Kidney tubule cell (primary cell): ENCODE measurements at places on chromosomes 3 and 15.

DNA sequence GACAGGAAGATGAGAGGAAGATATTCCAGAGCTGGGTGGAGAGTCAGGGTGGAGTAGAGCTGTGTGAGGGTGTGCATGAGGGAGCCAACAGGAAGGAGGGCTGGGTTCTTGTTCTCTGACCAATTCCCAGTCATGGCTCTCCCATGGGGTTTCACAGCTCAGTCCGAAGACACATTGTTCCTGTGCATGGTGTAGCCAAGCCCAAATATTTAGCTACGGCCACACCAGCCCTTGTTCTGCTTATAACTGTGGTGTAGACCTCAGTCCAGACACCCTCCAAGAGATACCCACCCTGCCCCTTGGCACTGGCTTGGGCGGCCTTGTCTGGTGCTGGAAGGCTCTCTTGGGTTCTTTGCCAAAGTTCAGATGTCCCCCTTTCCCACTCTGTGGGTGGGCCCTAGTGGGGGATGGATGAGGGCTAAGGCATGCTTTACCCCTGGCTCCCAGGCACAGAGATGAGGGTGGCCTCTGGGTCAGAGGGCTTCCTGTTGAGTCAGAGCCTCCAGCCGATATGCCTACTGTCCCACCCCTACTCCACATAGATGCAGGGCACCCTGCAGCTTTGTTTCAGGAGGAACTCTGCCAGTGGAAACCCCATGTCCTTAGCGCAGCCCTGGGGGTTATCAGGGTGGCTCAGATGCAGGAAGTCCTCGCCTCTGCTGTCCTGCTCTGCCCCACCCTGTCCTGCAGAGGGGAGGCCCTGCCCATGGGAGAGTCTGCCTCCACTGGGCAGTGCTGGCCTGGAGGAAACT lies 271.2 kb upstream of the CTDSPL start:
- no peak for DNase-seq

- DNase-seq = peak; percentile 21
Observed at GRCh38 chr3:74067296-74067695, 442.6 kb upstream of the PDZRN3 start.

DNA sequence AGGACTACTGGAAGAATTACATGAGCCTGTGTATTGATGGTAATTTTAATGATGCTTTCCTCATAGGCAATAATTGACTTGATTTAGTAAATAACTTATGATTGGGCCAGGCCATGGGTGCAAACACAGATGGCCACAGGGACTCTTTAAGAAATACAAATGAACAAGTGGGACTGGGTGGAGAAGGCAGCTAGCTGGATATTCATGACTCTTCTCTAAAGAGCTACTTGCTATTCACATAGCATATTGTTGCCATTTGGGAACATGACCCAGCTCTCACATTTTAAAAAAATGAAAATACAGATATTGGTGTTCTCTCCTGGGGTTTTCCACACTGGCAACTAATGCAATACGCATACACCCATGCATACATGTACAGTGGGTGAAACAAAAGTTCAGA lies 178.3 kb downstream of the PTPRG start:
- no peak for DNase-seq

DNA sequence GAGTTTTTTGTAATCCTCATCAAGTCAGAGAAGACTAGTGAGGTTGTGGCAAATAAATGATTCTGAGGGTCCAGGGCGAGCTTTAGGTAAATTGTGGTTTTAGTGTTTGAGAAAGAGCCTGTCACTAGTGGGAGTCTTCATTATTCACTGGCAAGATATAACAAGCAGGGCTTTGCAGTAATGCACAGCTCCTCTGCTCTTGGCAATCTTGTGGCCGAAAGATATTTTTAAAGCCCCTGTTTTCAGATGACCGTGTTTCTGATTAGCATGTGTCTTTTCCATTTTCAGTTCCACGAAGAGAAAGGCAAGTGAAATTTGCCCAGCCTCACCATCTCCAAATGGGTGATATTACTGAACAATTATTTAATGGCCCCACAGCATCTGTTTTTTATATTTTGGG lies 154.0 kb upstream of the BCL6 start:
- no peak for DNase-seq

DNA sequence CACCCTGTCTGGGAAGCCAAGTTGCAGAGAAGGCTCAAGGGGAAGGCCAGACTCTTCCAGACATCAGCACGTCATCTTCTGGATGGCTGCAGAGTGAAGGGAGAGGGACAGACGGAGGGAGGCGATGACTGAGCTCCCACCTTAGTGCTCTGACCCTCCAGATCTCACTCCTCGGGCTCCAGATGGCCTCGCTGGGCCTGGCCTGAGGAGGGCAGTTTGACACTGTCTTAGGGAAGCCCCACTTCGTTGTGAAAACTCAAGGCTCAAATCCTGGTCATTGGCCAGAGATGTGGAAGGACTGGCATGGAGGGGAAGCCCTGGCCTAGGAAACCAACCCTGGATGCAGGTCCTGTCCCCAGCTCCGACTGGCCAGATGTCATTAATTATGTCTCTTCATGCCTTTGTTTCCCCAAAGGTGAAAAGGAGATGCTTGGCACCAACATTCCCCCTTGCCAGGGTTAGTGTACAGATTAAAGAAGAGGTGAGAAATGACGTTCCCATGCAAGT lies 70.4 kb downstream of the ADCY5 start:
- DNase-seq = no peak

DNA sequence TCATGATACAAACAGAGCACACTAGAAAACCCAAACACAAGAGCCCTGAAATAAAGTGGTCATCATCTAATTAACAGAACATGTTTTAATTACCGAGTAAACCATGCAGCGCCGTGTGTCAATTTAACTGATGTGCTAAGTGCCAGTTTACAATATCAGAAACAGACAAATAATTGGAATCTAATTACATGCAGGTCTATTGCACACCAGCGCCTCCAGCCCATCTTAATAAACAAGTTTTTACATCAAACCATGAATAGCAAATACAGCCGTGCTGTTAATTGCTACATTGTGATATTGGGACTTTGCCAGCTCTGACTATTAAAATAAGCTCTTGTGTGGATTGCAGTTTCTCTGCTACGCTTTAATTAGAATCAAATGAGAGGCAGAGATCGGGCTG lies 510.2 kb upstream of the MDFIC2 start:
- DNase-seq = no peak

DNA sequence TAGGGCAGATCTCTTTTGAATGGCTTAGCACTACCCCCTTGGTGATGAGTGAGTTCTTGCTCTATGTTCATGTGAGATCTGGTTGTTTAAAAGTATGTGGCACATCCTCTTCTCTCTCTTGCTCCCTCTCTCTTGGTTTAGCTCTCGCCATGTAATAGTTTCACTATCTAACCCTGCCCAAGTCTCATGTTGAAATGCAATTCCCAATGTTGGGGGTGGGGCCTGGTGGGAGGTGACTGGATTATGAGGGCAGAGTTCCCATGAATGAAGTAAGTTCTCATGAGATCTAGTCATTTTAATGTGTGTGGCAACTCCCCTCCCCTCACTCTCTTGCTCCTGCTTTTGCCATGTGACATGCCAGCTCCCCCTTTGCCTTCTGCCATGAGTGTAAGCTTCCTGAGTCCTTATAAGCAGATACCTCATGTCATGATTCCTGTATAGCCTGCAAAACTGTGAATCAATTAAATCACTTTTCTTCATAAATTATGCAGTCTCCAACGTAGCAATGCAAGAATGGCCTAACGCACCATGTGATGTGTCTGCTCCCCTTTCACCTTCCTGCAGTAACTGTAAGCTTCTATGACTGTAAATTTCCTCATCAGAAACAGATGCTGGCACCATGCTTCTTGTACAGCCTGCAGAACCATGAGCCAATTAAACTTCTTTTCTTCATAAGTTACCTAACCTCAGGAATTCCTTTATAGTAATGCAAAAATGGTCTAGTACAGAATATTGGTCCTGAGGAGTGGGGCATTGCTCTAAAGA lies 74.8 kb upstream of the KCNH8 start:
- DNase-seq = no peak

DNA sequence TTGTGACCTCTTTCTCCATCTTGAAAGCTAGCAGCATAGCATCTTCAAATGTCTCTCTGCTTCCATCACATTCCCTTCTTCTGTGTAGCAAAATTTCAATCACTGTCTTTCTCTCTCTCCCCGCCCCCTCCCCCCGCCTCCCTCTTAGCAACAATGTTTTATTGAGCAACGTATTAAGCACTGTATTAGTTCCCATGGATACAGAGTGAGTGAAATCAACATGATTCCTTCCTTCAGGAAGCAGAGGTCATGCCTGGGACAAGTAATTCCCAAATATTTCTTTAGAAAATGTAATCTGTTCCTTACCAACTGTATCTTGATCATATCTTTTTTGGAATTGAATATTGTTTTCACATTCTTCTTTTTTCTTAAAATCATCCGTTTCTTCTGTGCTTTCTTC lies 373.7 kb upstream of the NECTIN3 start:
- DNase-seq = no peak

- peak; percentile 12 for DNase-seq
Observed at GRCh38 chr3:56291244-56291680, 177.0 kb downstream of the ERC2 start.
